SJCRH30 (cell line): ENCODE measurements at places on chromosomes 5 and 9. TPM values are rescaled to one million over a fixed set of nuclear protein-coding genes. Genes with fewer than 3 reads are reported as not detected.

DNA sequence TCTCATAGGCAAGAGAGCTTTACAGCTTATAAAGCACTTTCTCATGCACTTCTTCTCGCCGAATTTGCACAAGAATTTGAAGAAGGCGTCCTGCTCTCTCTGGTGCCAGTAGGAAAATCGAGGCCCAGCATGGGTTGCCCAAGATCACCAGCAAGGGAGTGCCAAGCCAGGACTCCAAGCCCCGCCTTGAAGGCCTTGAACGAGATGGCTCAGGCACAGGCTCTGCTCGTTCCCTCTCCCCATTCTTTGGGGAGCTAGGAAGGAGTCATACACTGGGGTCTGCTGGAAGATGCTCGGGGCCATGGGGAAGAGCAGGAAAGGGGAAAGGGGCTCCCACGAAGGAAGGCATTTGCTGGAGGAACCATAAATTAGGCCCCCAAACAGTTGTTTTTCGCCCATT lies 46.7 kb downstream of the PAX5 start:
- no peak for DNase-seq

Gene CCDC152
- 0.20 and 0.23 TPM in 2 replicates for total RNA-seq

Gene SPINK1
- total RNA-seq = not detected in 2 replicates

- DNase-seq = no peak
Observed at GRCh38 chr9:37174247-37174646, 53.9 kb downstream of the ZCCHC7 start.

GRCh38 chr5:163821142-163821541 lies 315.7 kb downstream of the MAT2B start:
- no peak for DNase-seq

Gene NR2F1-AS1
- total RNA-seq = 11.3 and 12.4 TPM in 2 replicates

Gene FOXI1
- total RNA-seq = not detected in 2 replicates

DNA sequence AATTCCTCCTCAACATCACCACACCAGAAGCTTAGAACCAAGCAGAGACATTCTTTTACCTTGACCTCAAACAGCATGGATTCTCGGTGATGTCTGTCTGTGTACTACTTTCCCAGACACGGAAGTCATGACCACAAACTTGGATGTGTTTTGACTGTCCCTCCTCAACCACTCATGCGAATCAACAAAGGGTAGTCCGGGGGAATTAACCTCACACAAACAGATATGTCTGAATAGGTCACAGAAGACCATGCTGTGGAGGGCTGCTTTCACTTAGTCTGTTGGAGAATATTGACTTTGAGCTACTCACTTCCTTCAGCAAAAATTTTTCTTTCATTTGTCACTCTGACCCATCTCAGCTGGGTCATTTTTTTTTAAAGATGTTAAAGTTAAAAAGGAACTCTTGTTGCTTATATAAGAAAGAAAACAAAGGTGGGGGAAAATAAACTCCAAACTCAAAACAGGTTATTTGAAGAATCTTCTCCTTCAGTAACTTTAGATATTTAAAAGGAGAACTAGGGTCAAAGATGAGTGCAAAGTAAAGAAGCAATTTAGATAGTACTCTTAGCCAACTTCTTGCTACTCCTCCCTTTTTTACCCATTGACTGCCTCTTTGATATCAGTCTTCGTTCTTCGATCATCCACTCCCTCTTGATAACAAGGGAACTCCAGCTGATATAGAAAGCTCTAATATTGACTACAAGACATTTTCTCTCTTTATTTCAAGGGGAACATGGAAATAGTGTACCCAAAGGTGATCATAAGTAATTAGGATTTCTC lies 343.4 kb upstream of the CDH6 start:
- no peak for DNase-seq

- no peak for DNase-seq
Observed at GRCh38 chr9:99451112-99451606, 229.1 kb downstream of the SEC61B start.

DNA sequence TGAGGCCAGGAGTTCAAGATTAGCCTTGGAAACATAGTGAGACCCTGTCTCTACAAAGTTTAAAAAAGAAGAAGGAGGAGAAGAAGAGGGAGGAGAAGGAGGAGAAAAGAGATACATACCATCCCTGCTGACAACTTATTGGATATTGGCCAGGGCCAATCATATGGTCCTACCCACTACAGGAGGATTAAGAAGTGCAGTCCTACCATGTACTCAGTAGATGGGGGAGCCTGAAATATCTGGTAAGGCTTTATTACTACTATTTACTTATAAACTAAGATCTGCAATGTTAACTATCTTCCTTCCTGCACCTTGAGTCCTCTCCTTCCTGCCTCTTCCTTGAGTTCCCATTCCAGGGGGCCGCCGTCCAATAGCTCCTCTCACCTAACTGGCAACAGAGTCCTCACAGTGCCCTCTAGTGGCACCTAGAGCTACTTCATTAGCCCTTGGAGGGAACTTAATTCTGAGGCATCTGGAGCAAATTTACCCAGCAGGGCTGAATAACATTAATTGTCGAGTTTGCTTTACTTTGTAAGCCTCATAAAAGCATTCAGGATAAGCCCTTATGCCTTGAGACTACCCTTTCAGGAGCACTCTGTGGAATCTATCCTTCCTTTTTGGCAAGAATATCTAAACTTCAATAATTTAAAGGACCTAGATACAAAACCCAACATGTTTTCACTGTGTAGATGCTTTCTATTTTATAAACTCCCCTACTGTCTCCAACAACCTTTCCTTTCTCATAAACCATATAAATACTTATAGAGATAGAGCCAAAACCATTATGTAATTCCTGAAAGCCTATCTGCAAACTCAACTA lies 39.1 kb upstream of the RANBP6 start:
- DNase-seq = peak; percentile 84

- no peak for DNase-seq
Observed at GRCh38 chr9:12815888-12816287, 41.1 kb downstream of the LURAP1L start.

DNA sequence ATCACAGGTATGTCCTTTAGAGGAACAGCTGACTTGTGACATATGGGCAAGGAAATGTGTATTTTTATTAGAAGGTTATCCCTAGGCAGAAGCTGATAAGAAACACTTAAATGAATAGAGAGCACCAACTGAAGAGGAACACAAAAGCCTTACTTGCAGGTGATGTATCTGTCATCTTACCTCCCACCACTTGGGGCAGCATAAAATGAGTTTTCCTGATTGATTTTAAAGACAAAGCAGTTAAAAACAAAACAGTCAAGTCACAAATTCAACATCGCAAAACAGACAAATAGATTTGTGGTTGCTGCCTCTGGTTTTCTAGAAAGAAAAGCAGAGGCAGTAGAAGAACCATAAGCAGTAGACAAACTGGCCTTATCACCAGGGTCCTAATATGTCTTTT lies 302.4 kb upstream of the ZNF462 start:
- peak; percentile 27 for DNase-seq

DNA sequence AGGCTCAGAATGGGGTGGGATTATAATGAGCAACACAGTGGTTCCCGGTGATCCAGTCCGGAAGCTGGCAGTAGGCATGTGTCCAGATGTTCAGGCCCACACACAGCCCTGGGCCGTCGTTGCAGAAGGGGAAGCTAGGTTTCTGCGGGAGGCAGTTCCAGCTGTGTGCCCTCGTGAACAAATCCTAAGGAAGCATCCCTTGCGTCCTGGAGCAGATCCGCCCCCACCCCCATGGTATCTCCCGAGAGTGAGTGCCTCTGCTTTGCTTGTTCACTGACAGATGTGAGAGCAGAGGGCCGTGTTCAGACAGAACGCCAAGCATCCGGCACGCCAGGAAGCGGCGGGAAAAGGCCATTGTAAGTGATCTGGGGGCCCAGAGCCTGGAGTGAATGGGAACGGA lies 104.8 kb downstream of the PDE6A start:
- DNase-seq = no peak

DNA sequence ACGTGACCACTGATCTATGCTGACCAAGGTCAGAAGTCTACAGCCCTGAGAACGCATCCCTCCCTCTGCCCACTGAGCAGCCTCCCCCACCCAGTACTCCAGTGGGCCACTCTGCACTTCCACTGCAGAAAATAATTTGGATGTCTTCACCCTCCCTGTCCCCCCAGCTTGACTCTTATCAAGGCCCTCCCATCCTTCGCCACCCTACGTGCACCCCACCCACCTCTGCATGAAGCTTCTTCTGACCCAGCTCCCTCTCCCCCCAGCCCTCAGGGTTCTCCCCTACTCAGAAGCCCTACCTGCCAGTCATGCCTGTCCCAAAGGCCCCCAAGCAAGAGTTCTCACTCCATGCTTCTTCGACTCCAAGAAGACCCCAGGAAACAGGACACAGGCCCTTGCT lies 138.5 kb upstream of the FSTL4 start:
- DNase-seq = no peak

- no peak for DNase-seq
Observed at GRCh38 chr5:67297376-67297775, 100.8 kb upstream of the CD180 start.

- DNase-seq = no peak
Observed at GRCh38 chr5:89208811-89209210, 325.8 kb upstream of the MEF2C start.

- DNase-seq = no peak
Observed at GRCh38 chr9:11686733-11687132, 1006.5 kb upstream of the TYRP1 start.

- no peak for DNase-seq
Observed at GRCh38 chr9:96751815-96752214, 26.1 kb downstream of the ZNF510 start.

DNA sequence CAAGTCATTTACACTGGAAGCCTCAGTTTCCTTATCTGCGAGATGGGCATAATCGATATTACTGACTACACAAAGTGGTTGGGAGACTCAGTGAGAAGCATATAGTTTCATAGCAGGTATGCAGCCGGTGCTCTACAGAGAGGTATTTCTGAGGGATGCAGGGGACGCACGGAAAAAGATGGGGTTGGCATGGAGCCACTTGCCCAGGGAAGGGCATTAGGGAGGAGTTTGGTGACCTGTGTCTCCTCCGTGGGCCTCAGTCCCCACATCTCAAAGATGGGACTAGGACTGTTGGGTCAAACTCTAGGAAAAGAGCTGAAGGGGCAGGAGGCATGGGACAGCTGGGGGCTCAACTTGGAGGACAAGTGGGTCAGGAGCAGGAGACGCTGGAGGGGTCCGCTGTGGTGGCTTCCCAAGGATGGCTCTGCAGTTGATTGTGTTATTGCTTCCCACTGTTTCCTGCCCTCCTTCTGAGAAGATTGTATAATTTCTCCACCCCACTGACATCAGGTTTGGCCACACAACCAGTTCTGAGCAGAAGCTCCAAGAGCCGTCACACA lies 158.6 kb upstream of the ALDH1B1 start:
- no peak for DNase-seq

Gene SPINK4
- not detected in 2 replicates for total RNA-seq

DNA sequence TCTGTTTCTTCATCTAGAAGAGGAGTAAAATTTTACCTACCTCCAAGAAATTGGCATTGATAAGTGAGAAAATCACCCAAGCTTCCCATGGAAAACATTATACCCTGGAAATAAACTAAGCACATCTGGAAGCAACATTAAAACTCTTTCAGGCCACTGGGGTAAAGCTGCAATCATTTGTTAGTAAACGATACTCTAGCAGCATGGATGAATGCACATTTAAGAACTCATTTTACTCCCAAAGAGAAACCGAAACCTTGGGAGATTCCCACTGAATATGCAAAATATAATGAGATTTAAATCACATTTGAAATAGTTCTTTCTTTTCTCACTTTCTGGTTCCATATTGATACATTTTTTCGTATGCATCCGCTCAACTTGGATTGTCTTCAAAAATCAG lies 467.5 kb downstream of the EFNA5 start:
- no peak for DNase-seq
